ENCODE measurements at places on chromosomes 6 and 20.

GRCh38 chr20:37342231-37343177 lies 3.4 kb upstream of the SRC start:
- no peak for DNase-seq

DNA sequence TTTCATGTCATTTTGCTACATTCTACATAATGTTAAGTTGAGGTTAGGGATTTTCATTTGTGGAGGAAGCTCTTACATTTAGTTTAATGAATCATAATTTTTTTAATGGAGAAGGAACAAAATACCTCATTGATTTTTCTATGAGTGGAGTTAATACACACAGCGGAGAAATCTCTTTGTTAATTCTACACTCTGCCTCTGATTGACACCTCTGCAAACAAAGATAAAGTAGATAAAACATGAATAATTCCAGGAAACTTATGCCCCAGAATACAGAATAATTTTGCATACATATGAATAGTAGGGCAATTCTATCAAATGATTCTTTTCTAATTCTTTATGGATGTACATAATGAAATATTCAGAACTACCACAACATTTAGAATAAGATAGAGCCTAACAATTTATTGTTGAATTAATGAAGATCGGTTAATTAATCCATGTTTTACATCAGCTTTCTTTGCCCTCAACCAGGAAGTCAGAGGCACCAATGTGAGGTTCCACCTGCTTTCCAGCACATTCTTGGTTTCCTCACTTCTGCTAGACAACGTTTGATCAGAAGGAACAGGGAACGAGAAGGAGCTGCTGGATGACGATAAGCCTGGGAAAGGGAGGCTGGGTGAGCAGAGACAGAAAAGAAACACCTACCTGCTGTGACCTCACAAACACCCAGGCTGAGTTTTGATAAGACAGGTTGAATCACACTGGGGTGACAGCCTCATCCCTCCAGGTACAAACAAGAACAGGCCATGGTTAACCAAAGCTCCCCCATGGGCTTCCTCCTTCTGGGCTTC lies 4.3 kb downstream of the OR2H1 start:
- DNase-seq, result no peak

DNA sequence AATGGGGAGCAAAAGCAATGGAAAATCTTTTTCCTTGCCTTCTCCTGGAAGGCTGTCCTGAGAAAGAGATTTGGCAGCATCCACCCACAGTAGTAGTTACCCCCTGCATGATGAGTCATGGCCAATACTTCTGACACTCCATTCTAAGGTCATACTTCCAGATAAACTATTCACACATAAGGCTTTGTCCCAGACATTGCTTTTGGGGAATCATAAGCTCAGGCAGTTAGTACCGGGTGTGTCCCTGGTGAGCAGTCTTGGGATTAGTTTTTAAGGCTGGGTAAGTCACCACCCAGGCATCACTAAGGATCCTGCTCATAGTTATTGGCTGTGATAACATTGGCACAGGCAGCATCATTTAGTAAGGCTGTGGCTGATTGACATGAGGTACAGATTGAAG lies 160.6 kb upstream of the GGTLC1 start:
- no peak for DNase-seq

DNA sequence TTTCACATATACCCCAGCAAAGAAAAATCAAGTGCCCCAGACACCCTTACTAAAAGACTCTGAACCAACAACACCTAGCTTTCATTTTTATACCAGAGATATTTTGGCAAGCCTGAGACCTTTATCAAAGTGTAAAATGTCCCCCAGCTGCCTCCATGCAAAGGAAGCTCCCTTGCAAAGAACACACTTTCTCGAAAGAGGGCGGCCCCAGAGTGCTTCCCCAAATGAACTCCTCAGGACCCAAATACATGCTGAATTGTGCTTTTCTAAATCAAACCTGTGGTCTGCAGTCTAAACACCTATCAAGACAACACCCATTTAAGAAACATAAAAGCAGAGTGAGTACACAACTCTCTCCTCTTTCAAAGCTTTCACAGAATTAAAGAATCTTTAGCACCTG lies 490 bp downstream of the IPCEF1 start:
- DNase-seq, result no peak

GRCh38 chr6:153150752-153151440 lies 19.8 kb upstream of the RGS17 start:
- no peak for DNase-seq

DNA sequence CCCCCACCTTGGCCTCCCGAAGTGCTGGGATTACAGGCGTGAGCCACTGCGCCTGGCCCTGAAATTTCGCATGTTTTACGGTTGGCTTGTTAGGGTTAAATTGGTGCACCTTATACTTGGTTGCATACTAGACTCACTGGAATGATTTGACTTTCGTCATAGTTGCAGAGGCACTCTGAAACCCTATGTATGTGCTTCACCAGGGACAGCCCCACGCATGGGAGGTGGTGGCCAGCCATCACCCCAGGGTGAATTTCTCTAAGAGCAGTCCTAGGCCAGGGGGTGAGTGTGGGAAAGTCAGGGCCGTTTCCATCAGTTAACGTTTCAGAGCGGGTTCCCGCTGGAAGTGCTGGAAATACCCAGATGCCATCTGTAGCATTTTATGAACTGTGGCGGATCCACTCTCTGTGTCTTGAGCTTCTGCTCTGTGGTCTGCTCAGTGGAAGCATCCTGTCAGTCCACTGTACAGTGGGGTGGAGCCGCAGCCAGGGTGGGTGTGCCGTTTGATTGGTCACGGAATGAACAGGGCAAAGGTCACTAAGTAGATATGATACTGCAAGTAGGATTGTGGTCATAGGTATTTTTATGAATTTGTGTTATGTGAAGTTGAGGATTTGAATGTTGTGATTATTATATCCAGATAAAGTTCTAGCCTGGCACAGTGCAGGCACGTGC lies 13.2 kb downstream of the DNAJC5 start:
- DNase-seq, result no peak

DNA sequence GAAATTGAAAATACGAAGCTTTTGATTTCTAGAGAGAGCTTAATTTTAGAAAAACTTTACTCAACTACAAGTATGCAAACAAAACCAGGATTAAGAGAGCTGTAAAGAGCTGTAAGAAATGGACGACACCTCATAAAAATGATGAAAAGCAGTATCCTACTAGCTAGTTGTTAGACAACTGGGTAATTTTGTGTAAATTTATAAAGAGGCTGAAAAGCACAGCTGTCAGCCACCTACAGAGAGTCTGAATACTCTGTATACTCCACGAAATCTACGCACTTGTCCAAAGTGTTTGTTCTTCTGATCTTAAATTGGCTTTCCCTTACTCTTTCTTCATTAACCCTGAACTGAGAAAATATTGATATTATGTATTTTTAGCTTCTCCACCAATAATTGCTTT lies 808.4 kb upstream of the EPHA7 start:
- DNase-seq, result no peak

DNA sequence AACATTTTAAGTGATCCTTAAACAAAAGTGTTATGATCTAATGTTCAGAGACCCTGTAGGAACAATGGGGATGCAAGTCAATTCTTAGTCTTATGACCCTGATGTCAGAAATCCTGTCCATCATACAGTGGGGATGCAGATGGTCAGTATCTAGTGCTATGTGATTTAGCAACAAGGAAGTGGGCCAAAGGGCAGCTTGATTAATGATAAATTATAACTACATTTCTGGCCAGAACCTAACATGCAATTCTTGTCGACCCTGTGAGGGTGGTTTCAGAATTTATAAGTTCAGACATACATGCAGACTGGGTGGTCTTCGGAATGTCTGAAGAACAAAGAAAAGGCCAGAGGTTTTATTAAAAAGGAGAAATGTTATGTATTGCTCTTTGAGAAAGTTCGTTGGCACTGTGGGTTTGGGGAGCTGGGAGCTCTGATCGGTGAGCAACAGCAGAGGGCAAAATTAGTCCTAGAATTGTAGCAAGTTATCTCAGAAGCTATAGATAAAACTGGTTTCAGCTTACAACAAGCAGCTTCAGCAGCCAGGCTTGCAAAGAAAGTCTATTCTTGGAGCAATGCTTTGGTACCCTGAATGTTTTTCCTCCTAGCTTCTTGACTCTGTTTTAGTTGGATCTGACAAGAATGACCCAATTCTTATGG lies 50.8 kb downstream of the RPF2 start:
- DNase-seq, result no peak

DNA sequence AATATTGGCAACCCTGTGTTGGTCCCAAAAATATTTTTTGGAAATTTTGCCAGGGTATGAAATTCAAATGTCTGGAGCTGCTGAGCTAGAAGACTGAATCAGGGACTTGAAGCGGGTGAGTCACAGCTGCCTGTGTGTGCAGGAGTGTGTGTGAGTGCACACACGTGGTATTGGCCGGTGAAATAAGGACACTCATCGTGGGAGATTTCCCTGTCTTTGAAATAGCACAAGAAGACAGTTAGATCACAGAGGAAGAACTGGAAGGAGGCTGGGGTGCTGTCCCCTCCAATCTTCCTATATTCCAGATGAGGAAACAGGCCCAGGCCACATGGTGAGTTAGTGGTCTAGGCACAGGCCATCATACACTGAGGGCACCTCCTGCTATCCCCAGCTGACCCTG lies 123.8 kb upstream of the MLN start:
- peak; percentile 69 for DNase-seq

DNA sequence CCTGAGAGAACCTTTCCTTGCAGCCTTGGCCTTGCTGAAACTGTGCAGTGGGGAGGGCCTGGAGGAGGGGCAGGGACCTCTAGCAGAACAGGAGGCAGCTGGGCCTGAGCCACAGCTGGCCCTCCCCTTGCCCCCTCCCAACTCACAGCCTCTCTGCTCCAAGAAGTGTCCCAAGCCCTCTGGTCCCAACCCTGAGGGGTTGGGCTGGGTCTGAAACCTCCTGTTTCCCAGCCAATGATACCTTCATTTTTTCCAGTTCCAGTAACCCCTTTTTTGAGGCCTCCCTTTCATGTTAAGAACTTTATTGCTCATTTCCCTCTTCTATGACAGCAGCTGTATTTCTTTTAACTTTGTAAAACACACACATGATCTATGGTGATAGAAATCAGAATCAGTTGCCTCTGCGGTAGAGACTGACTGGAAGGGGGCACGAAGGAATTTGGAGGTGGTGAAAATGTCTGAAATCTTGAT lies 17.9 kb upstream of the ARMC12 start:
- peak; percentile 43 for DNase-seq

GRCh38 chr6:54236984-54237383 lies 71.3 kb upstream of the TINAG start:
- DNase-seq, result no peak

DNA sequence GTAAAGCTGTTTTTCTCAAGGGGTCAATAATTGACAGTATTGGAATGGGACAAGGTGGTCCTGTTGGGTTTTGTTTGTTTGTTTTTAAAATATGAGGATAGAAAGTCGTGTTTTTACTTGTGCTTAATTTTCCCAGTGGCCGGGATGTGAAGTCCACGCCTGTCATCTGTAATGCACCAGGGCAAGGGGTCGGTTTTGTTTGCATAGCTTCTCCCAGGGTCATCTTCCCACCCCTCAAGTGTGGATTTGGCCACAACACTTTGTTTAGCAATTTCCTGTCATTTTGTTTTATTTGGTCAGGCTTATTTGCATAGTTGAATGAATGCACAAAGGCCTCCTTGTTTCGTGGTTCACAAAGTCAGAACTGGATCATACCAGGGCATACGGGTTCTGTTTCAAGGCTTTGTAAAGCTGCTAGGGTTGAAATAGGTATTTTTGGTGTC lies 29.8 kb downstream of the SYNJ2 start:
- DNase-seq, result no peak

DNA sequence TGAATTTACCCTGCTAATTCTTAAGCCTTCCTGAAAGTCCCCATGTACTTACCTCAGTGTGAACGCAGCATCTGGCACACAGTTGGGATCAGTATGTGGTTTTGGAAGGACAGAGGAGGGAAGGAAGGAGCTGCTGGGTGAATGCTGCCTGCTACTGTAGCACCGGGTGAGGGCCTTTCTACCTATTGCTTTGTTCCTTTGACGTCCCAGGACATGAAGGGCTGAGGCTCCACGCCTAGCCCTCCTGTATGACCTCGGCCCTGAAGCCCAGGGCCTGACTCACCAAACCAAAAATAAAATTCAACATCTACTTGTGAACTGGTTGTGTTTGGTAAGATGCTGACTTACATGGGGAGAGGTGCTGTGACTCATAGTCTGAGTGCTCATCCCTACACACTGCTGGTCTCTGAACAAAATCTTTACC lies 51.1 kb downstream of the ARID1B start:
- no peak for DNase-seq

DNA sequence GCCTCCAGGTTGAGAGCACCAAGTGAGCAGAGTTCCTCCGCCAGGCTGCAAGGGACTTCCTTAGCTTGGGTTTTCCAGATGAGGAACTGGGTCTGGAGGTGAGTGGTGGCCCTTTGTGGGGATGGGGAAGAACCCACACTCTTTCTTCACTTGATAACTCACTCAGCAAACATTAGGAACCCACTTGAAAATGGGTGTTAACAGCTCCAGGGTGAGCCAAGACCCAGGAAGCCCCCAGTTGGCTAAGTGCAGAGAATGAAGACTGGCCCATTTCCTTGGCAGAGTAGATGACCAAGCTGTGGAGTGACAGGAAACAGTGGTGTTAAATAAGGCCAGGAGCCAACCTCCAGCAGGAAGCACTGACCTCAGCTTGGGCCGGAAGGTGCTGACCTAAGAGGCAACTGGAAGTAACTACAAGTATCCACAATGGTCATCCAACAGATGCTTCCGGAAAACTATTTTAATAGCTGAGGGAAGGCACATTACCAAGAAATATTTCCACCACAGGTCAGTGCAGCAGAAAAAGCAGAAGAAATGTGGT lies 22.7 kb downstream of the MRPL14 start:
- peak; percentile 68 for DNase-seq

- DNase-seq, result no peak
These were observed 252.7 kb downstream of the TSHZ2 start for GRCh38 chr20:53224851-53225250.

GRCh38 chr6:47106721-47107197 lies 64.6 kb upstream of the ADGRF1 start:
- no peak for DNase-seq

DNA sequence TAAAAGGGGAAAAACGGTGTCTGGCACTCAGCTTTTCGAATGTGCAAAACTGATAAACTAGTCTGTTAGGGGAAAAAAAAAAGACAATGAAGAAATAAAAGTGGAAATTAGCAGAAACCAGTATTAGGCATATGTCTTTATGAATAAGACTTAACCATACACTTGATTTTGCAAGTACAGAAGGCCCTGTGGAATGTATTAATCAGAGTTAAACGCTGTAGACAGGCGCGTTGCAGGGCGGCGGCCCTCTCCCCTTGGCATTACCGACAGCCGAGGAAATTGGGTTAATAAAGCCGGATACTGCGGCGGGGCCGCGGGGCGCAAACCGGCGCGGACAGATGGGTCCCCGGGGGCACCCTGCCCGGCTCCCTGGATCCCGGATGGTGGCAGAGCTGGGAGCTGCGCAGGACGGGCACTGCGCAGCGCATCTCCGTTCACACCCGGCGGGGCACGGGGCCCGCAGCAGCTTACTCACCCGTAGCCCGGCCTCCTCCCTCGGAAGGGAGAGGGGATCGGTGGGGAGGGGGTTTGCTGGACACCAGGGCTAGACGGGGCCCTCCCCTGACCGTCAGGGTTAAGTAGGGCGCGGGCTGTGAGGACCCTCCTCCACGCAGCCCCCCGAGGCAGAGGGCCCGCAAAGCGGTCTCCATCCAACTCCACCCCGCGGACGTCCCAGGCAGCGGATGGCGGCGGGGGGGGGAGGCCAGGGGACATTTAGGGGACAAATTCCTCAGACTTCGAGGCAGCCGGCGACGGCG lies 2.0 kb downstream of the BHLHE23 start:
- no peak for DNase-seq

GRCh38 chr6:11625302-11625701 lies 87.8 kb downstream of the TMEM170B start:
- DNase-seq, result no peak

GRCh38 chr20:63544958-63545516 lies 2.5 kb downstream of the SRMS start:
- no peak for DNase-seq

Data from uterus (tissue), 4 donors.